ENCODE measurements at places on chromosomes 7 and 10.

DNA sequence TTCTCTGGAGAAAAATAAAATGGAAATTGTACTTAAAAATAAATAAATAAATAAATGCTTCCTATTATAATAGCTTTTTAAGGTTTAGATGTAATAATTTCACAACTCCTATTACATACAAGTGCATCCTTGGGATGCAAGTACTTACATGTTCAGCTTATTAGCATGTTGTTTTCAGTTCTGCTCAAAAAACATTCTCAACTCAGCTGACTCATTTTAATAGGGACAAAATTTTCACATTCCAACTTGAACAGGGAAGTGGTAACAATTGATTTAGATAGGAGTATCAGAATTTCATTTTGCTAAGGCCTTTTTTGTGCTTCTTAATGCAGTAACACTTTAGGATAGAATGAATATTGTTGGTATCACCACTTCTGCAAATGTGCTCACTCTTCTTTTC, 16.7 kb upstream of the PAPSS2 start:
- DNase-seq: no peak

DNA sequence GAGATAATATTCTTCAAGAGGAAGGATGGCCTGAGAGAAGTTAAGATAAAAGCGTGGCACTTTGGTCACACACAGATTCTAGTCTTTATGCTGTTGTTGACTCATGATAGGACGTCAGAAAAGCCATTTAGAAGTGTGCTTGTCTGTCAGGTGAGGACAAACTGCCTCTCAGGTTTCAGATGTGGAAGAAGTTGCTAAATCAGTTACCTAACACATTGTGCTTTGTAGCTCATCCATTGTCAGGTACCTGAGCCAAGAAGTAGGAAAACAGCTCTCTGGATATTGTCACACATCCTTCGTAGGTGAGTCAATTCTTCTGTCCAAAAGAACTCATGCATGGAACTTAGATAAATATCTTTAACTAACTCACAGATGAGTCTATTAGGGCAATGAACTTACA, 49.5 kb upstream of the PHYHIPL start:
- DNase-seq: no peak

DNA sequence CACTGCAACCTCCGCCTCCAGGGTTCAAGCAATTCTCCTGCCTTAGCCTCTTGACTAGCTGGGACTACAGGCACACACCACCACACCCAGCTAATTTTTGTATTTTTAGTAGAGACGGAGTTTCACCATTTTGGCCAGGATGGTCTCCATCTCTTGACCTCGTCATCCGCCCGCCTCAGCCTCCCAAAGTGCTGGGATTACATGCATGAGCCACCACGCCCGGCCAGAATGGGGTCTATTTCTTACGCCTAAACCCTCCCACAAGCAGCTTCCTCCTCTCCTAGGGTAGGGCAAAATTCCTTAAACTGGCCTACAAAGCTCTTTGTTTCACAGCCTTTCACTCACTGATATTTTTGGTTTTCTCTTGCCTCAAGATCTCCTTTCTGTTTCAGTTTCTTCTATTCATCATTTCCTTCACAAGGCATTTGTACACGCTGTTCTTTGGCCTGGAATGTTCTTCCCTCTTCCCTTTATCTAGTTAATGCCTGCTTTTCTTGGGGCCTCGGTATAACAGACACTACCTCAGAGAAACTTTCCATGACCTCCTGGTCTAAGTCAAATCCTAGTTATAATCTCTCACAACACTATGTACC, 6.7 kb downstream of the CPEB3 start:
- DNase-seq: no peak

- peak; percentile 88 for DNase-seq
These were observed 761 bp downstream of the KCTD7 start for GRCh38 chr7:66629222-66630062.

DNA sequence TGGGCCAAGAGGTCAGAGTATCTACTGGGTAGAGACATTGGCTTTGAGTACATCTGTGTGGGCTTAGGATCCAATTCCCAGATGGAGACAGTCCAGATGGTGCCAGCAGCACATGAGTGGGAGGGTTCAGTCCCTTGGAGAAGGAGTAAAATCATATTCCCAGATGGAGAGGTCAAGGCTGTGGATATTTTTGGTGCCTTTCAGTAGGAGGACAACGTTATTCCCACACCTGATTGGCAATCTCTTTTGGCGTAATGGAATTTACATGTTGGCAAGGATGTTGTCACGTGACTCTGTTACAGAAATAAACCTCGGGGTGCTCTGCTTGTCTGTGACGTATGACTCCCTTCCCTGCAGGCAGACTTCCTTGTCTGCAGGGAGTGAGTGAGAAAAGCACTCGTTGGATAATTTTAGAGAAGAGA, 27.6 kb downstream of the NPS start:
- DNase-seq: no peak

DNA sequence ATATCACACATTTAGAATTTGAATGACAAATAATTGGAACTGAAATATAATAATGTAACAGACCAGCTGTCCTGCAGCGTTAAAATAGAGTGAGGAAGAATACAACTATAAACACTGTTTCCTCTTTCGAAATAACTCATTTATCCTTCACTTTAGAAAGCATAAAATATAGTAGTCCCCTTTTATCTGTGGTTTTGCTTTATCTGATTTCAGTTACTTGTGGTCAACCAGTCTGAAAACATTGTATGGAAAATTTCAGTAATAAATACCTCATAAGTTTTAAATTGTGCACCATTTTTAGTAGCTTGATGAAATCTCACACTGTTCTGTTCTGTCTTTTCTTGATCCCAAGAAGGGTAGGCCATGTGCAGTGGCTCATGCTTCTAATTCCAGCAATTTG, 31.7 kb downstream of the POLR1F start:
- no peak for DNase-seq

DNA sequence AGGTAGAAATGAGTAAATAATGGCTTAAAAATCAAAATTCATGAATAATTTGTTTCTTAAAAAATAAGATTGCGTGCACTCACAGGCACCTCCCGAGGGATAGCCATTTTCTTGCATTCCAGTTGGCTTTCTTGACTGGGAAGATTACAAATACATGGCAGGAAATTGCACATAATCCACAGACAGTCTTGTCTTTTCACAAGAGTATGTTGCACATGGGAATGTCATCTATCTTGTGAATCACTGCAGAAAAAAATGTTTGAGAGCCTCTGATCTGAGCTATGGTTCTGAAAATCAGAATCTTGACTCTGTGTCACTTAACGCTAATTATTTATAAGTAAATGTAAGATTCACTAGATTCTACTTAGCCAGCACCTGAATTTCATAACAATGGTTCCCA, 74.1 kb upstream of the PRKG1 start:
- no peak for DNase-seq

- DNase-seq: no peak
These were observed 18.7 kb downstream of the PTPRE start for GRCh38 chr10:127925471-127926207.

DNA sequence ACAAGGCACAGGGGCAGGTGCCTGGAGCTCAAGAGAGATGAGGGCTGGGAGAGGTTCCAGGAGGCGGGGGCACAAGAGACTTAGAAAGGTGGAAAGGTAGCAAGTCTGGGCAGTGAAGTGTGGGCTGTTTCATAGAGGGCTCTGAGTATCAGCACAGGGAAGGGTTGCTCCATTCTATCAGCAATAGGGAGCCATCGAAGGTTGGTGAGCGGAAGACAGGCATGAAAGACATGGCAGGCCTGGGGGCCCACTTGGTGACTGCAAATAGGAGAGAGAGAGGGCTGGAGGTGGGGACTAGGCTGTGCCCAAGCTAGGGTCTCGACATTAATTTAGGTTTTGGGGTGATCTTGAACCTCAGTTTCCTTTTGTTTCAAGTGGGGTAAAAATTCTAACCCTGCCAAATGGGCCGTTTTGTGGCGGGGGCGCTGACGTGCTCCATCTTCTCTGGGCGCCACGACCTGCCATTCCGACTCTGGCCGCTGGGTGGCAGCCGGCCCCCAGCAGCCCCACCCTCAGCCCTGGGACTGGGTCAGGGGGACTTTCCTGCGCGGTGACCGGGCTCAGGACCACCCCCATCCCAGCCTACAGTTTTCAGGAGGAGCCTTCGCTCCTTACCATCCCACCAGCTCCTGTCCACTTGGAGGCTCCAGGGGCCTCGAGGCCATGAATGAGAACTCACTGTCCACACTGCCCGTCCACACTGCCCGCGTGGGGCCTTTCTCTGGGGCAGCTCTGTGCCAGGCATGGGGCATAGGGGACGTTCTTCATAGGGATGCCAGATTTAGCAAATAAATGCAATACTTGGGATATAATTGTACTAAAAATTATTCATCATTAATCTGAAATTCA, 37.2 kb upstream of the PCBD1 start:
- DNase-seq: peak; percentile 94

DNA sequence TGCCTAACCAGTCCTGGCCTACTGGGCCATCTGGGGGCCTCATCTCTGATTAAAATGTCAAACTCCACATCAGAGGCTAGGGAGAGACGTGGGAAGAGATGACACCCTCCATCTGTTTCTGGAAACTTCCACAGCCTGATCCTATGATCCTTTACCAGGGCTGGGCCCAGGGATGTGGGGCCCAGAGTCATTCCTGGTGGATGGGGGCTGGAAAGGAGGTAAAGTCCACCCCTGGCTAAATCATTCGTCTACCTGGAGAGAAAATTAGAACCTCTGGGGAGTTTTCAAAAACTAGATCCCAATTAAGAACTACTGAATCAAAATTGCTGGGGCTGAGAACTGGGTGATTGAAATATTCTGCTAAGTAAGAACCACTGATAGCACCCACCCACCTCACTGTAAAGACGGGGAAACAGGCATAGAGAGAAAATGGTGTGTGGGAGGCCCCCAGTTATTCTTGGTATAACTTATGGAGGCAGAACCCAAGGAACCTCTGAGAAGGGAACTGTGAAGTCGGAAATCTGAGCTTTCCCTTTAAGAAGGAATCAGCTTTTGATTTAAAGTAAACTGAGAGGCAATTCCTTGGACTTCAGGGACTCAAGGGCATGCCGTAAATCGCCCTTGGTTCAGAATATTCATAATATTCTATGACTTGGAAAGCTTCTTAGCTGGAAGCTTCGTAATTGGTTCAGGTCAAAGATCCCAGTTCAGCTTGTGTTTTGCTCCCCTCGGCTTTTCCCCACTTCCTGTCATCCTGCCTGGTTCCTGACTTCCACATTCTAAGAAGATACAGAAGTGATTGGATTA, 53.1 kb downstream of the PRKAG2 start:
- DNase-seq: no peak

DNA sequence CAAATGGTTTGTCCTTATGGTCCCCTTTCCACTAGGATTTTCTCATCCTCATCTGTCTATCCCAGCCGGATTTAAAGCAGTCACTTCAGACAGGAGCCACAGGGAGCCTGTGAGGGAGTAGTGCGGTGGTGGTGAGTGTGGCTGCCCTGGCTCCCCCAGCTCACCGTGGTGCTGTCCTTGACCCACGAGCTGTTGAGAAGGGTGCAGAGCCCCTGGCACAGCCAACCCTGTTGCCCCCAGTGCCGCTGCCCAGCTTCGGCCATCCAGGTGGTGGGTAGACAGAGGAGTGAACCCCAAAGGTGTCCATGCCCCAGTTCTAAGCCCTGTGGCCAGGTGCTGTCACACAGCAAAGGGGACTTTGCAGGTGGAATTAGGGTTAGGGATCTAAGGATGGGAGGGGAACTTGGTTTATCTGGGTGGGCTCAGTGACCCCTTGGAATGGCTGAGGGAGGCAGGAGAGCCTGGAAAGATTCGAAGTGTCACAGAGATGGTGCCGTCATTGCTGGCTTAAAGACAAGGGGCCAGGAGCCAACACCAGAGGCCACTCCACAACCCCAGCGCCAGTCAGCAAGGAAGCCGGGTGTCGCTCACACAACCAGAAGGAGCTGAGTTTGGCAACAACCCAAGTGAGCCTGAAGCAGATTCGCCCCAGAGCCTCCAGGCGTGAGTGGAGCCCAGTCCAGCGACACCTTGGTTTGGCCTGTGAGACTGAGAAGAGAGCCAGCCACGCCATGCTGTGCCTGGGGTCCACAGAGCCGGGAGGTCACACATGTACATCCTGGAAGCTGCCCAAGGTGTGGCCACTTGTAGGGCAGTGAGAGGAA, 142.4 kb downstream of the ADCY1 start:
- DNase-seq: no peak

DNA sequence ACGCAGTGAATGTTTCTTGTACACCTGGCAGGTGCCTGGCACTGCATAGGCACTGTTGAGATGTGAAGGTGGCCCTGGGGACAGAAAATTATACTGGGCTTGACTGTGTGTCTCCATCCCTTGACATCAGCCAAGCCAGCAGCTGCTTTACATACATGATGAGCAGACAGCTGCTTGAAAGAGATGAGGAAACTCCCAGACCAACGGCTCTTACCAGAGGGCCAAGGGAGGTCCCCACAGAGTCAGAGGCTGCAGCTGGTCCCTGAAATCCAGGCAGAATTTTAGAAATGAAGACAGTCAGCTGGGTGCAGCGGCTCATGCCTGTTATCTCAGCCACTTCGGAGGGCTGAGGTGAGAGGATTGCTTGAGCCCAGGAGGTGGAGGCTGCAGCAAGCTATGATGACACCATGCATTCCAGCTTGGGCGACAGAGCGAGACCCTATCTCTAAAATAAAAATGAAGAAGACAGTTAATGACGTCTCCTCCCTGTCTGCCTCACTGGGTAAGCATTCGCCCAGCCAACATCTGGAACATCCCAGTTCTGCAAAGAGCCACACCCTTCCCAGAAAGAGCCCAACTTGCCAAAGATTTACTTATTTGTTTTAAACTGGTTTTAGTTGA, 17.6 kb downstream of the LIMK1 start:
- no peak for DNase-seq

GRCh38 chr7:151247611-151248345, 716 bp downstream of the SMARCD3 start:
- DNase-seq: no peak

DNA sequence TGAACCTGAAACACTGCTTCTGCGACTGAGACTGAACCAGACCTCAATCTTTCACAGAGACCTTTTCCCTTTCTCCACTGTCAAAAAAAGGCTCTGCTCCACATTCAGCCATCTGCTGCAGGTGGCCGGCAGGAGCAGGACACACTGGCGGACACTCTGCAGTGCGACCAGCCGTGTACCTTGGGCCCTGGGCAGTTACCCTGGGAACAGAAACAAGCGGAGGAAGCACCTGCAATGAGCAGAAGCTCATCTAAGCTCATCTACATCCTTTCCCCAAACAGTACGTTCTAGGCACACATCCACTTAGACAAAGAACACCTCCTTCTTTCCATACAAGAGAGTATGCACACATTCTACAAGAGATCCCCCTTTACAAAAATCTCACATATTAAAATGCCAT, 22.8 kb downstream of the VOPP1 start:
- no peak for DNase-seq

DNA sequence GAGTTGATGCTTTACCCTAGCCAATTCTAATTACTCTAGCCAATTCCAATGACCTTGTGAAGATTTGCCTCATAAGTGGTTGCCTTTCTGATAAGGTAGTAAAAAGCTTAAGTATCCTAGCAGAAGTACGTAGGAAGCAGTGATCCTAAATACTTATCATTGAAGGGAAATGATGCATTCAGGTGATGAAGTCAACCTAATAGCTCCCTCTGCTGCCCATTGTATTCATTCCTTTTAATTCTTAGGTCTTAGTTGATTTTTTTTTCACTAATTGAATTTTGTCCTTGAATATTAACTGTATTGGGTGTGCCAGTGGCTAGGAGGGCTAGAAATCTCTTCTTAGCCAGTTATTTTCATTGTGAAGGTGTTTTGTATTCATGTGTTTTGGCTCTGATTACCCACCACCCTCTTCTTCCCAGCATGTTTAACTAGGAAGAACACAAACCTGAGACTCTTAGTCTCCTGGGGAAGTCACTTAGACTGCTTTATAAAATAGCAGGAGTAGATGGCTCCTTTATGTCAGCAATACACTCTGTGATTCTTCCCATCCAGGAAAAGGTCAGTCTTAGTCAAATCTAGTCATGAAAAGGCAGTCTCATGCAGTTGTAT, 46.3 kb downstream of the PLEKHA8 start:
- peak; percentile 17 for DNase-seq

- DNase-seq: no peak
These were observed 507.4 kb downstream of the SORCS3 start for GRCh38 chr10:105148456-105148855.

Measured in iPS-NIHi11 (cell line).